Spinal cord (tissue), 10 donors: ENCODE measurements at places on chromosomes 11 and 22. TPM values are rescaled to one million over a fixed set of nuclear protein-coding genes. Genes with fewer than 3 reads are reported as not detected.

The RFPL2 gene
- total RNA-seq = 1.8 TPM

- DNase-seq = no peak
These were observed 44.7 kb downstream of the ABTB2 start for GRCh38 chr11:34313099-34313517.

DNA sequence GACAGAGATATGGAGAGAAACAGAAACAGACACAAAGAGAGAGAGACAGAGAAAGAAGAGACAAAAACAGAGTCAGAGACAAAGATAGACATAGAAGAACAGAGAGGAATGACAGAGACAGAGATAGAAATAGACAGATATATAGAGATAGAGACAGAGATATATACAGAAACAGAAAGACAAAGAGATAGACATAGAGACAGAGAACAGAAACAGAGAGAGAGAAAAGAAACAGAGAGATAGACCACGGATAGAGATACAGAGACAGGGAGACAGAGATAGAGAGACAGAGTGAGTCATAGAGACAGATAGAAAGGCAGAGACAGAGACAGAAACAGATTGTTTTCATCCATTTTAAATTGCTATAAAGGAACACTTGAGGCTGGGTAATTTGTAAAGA is 12.3 kb upstream of the MPEG1 start:
- no peak for DNase-seq

- DNase-seq = no peak
These were observed 77.5 kb upstream of the SEPTIN5 start for GRCh38 chr22:19636696-19637407.

GRCh38 chr11:133133050-133133449 is 399.3 kb downstream of the OPCML start:
- no peak for DNase-seq

- no peak for DNase-seq
These were observed 1.1 kb upstream of the BMAL1 start for GRCh38 chr11:13276454-13276831.

- DNase-seq = no peak
These were observed 5.1 kb upstream of the SCARF2 start for GRCh38 chr22:20442485-20443284.

DNA sequence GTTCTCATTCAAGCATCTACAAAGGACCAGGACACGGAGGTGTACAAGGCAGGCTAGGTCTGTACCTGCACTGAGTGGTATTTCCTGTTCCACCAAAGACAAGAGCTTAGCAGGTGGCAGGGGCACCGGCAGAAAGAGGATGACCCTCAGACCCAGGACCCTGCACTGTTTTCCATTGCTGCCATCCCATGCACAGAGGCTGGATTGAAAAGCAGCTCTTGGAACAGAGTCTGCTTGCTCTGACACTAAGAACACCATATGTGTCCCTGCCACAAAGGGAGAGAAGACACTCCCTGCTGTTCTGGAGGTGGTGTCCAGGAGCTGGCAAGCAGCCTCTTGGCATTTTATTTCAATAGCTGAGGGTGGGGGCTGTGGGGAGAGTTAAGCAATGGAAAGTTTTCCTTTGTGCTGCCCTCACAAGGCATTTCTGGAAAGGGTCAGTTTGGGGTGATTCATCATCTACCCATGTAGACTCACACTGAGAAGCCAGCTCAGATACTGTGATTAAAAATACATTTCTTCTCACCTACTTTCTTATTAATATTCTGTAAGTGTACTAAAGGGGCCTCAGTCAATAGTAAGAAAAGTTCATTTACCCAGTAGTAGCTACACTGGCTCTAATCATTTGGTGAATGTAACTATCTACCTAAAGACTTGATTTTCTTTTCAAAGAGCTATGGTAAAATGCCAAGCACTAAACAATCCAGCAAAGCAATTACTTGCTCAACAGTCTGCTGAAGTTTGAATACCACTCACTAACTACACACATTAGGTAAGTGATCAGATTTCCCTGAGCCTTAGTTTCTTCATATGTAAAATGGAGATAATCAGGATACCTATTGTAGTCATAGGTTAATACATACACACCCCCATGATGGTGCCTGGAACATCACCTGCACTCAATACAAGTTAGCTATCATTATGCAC is 55.2 kb downstream of the SLC1A2 start:
- peak; percentile 82 for DNase-seq

DNA sequence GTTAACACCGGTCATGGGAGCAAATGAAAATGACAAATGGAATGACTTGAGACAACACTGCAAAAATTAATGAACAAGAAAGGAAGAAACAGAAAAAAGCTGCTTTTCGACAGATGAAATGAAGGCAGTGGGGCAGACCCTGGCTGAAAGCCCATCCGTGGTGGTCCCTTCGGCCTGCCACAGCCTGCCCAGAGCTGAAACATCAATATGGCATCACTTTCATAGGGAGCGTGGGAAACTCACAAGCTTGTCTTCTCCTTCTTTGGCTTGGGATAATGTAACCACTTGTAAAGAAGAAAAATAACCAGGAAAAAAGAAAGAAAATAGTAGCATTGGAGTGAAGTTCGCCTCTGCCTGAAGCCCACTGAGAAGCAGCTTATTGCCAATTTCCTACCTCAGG is 78.8 kb downstream of the CTTN start:
- DNase-seq = no peak

The EXPH5 gene
- total RNA-seq = 8.2 TPM

The TRIM49 gene
- not detected for total RNA-seq

GRCh38 chr11:22433094-22433455 is 94.9 kb downstream of the SLC17A6 start:
- peak; percentile 36 for DNase-seq

DNA sequence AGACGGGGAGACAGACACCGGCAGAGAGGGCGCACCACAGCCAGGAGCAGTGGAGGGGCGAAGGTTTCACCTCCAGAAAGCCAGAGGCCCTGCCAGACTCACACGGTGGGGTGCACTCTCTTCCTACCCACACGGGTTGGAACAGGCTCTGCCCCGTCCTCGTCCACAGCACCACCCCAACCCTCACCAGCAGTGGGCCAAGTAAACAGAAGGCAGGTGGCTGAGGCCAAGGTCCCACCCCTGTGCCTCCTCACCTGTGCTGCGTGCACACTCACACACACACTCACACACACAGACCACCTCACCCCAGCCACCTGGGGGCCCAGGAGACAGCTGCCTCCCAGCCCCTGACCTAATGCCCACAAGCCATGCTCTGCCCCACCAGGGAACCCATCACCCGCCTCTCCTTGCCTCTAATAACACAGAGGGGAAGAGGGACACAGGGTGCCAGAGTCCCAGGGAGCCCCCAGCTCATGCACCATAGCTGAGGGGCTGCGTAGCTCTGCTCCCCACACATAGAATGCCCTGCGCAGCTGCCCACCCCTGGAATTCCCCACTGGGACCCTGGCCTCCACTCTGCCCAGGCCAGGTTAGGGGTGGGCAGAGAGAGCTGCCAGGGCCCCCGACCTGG is 3.1 kb downstream of the CYB5R3 start:
- no peak for DNase-seq

- DNase-seq = no peak
These were observed 10.5 kb downstream of the NRXN2 start for GRCh38 chr11:64712430-64713015.

- no peak for DNase-seq
These were observed 199.3 kb downstream of the TBC1D22A start for GRCh38 chr22:46961591-46962295.

The OSM gene
- total RNA-seq = 0.39 TPM

The SCGB1A1 gene
- total RNA-seq = not detected

The GRIA4 gene
- 49.0 TPM for total RNA-seq
